Activated CD4-positive, CD25-positive, alpha-beta regulatory T cell treated with anti-CD3 and anti-CD28 coated beads, Interleukin-2, amount 50 U/mL, for 16 hours (primary cell): ENCODE measurements at places on chromosomes 5 and 9.

DNA sequence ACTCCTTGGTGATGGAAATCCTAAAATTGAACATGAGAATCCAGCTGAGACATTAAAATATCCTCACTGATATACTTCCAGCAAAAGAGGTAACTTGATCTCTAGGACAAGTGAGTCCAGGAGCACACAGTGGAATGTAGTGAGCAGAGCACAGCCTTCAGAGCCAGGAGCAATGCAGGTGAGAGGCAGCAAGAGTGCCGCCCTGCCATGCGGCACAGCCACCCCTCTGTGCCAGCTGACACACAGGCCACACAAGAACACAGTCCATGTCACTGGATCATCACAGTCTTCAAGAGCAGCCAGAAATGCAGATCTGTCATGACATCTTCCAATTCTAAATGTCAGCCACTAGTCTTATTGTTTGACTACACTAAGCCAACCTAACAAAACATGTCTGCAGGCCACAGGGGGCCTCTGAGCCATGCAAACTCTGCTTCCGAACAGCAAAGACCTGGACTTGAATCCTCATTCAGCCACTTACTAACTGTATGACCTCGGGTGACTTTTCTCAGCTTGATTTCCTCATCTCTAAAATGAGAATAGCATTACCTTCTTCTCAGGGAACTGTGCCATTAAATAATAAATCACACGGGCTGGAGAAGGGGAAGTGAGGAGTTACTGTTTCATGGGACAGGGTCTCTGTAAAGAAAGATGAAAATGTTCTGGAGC is 47.0 kb downstream of the CCDC125 start:
- no peak for DNase-seq

DNA sequence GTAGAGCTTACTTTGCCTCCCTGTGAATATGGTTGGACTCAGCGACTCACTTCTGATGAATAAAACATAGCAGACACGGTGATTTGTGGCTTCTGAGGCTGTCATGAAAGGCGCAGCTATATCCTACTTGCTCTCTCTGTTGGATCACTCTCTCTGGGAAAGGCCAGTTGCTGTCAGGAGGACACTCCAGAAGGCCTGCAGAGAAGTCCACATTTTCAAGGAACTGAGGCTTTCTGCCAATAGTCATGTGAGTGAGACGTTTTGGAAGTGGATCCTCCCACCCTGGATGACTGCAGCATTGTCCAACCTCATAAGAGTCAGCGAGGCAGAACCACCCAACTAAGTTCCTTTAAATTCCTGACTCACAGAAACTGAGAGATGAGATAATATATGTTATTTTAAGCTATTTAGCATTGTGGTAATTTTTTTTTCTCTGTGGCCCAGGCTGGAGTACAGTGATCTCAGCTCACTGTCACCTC is 156.0 kb upstream of the MAST4 start:
- DNase-seq: no peak

DNA sequence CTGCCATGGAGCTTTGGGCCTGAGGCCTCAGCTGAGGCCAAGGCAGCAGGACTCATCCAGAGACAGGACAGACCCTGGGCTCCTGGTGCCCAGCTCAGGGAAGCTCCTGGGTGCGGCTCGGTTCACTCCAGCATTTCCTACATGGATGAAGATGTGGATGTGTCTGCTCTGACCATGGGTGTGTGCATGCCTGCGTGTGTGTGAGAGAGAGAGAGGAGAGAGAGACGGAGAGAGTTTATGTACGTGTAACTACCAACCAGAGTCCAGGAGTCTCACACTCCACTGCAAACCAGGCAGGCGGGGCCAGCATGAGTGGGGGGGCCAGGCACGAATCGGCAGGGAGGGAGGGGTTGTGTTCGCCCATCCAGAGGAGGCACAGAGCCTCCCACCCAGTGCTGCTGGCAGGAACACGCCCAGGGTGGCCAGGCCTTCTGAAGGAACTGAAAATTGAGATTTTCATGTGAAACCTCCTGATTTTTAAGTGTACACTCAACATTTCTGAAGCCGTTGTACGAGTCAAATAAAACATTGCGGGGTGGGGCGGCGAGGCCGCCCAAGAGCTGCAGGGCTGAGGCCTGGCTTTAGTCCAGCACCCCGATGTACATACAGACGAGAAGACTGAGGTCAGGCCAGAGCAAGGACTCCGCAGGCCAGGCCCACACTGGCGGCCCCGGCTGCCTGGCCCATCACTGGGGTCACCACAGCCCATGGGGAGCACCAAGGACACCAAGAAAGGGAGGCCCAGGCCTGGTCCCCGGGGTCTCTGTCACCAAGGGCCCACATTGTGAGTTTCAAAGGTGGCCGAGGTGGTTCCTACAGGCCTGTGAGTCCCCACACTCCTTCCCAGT is 88.7 kb downstream of the ADAMTS2 start:
- DNase-seq: no peak

GRCh38 chr9:101858026-101858425 is 119.6 kb upstream of the GRIN3A start:
- no peak for DNase-seq

GRCh38 chr5:116740771-116741170 is 166.1 kb upstream of the SEMA6A start:
- DNase-seq: no peak

GRCh38 chr9:77956555-77956954 is 75.1 kb downstream of the GNAQ start:
- DNase-seq: no peak

GRCh38 chr9:112446526-112446925 is 40.1 kb upstream of the KIAA1958 start:
- no peak for DNase-seq

DNA sequence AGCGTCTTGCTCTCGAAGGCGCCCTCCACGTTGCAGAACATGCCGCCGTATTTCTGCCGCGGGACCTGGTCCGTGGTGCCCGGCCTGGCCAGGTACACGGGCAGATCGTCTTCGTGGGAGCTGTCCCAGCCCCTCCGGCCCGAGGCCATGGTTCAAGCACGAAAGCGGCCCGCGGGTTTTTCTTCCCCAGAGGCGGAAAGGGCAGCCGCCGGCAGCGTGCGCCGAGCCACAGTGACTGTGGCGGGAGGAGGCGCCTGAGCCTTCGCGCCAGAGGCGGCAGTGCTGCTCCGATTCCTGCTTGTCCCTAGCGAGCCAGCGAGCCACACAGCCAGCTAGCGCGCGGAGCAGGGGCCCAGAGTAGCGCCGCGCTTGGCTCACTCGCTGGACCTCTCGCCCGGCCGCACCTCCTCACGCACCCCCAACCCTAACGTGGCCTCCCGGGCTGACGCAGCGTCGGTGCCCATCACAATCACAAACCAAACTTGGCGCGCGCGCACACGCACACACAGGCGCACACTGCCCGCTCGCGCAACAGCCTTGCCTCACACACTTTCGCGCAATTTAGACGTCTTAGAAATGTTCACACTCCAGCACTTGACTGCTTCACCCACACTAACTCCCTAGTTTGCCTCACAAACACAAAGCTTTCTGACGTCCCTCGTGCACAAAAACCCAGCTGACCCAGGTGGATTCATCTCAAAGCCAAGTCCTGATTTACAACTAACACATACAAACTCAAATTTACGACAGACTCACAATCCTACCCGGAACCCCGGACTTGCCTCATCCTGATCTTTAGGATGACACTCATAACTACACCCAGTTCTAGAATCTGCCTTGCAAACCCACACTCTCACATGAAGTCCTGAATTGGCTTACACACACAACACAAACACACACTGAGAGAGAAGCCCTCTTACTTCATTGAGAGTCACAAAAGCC is at the start of gene DPYSL3:
DPYSL3 (minus strand) TSS at position 359 of the 942 bp plus-strand sequence; CDS start at position 149, 210 bp downstream.
- DNase-seq: no peak

GRCh38 chr5:23136958-23137357 is 283.8 kb upstream of the CDH12 start:
- DNase-seq: no peak

- DNase-seq: no peak
These were observed 6.3 kb upstream of the CLPTM1L start for GRCh38 chr5:1351156-1351555.

- DNase-seq: no peak
These were observed 522.9 kb upstream of the DAB2 start for GRCh38 chr5:39947657-39948056.

GRCh38 chr9:87516222-87516925 is 18.7 kb downstream of the DAPK1 start:
- DNase-seq: no peak

GRCh38 chr9:134234001-134234660 is 69.8 kb upstream of the RNU6ATAC start:
- DNase-seq: no peak

DNA sequence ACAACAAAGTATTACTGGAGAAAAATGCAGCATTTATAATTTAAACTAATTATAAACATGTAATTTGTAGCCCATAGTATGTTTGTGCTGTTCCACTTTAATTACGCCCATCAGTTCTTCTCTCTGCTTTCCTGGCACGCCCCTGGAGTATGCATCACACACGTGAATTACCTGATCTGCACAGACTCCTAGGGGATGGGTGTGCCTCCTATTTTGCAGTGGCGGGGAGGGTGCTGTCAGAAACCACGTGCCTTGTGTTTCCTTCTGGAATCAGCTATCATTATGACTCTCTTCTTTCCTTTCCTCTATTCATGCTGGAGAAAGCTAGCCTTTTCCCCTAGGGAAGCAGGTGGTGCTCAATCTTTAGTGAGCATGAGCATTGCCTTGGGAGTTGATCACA is 43.3 kb downstream of the RPS23 start:
- DNase-seq: no peak

- no peak for DNase-seq
These were observed 133.0 kb upstream of the STK32A start for GRCh38 chr5:147101659-147102369.

GRCh38 chr9:32886021-32886420 is 102.7 kb downstream of the TMEM215 start:
- DNase-seq: no peak

- no peak for DNase-seq
These were observed 84.2 kb upstream of the SPRY4 start for GRCh38 chr5:142408981-142409481.

DNA sequence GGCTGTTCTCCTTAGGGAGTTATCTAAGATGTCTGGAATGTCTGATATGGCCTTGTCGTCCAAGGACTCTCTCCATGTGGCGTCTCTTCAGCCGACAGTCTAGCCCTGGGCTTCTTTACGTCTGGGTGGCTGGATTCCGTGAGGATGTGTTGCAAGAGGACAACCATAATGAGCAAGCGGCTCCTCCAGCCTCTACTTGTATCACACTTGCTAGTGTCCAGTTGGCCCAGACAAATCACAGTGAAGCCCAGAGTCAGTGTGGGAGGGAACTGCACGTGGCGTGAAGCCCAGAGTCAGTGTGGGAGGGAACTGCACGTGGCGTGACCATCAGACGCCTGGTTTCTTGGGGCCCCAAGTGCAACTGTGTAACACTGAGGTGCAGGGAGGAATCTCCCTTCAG is 61.1 kb downstream of the COL23A1 start:
- DNase-seq: no peak

GRCh38 chr9:112838342-112838741 is 52.3 kb downstream of the SLC46A2 start:
- no peak for DNase-seq

GRCh38 chr5:154899151-154899816 is 38.7 kb downstream of the GEMIN5 start:
- DNase-seq: no peak

DNA sequence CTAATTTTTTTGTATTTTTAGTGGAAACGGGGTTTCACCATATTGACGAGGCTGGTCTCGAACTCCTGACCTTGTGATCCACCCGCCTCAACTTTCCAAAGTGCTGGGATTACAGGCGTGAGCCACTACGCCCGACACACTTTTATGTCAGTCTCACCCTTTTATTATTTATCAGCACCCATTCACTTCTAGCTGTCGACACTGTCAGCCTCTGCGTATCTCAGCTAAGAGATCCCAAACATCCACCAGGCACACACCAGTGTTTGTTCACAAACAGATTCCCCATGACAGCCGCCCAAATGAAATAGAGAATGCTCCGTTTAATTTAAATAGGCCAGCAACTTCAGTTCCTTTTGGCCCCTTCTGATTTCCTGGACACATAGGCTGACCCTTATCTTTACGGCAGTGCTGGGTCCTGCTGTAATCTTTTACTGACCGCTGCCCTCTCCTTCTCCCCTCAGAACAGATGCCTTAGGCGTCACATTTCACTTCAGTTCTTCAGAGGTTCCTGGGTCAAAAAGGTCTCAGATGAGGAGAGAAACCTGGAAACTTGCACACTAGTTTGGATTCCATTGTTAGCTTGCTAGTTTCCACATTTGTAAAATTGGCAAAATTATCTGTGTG is 43.1 kb upstream of the CKMT2 start:
- no peak for DNase-seq

DNA sequence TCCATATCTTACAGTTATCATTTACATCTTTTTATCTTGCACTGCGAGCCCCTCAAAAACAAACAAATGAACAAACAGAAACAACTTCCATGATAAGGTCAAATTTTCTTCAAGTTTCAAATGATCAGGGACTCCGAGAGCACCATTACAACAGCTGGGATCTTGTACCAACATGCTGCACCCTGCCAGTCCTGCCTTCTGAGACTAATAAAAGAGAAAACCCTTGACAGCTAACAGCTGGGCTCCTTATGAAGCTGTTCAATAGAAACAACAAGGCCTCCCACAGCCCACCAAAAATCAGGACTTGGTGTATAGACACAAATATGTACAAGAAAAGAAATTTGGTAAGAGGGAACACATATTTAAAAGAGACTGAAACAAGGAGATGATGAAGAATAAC is 985.3 kb upstream of the DMAC1 start:
- DNase-seq: no peak

DNA sequence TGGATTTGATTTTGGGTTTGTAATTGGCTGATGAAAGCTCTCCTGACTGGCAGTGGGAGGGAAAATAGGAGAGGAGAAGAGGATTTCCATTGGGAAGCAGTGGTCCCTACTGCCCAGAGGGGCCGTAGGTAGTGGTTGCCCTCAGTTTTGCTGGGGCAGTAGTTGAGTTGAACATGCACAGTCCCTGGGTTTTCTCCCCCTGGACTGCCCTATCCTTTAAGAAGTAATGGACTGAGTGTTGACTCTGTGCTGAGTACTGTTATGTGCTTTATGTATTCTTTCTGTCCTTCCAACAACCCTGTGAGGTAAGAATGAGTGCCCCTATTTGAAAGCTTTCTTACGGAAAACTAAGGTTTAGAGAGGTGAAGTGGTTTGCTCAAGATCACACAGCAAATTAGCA is 111.2 kb upstream of the RPS23 start:
- DNase-seq: no peak

DNA sequence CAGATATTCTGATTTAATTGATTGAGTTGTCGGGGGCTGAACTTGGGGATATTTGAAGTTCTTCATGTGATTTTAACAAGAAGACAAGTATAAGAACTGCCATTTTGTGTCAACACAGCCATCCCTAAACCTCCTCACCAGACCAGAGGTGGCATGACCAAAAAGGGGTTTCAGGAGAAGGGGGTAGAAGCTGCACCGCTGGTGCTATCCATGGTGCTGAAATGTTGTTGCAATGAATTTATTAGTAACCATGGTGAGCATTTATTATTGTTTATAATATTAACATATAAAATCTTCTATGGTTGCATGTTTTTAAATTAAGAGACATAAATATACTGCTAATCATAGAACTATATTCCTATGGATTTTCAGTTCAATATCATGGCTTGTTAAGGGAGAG is 72.3 kb downstream of the GNA14 start:
- no peak for DNase-seq

GRCh38 chr5:139668064-139668880 is 20.1 kb downstream of the CXXC5 start:
- DNase-seq: no peak

GRCh38 chr5:68480335-68480940 is 264.9 kb downstream of the PIK3R1 start:
- no peak for DNase-seq

GRCh38 chr9:94741866-94742265 is 15.4 kb downstream of the AOPEP start:
- DNase-seq: no peak

GRCh38 chr9:124839612-124840299 is 13.5 kb upstream of the WDR38 start:
- no peak for DNase-seq
